ENCODE measurements at places on chromosomes 16 and 17. TPM values are rescaled to one million over a fixed set of nuclear protein-coding genes. Genes with fewer than 3 reads are reported as not detected.

DNA sequence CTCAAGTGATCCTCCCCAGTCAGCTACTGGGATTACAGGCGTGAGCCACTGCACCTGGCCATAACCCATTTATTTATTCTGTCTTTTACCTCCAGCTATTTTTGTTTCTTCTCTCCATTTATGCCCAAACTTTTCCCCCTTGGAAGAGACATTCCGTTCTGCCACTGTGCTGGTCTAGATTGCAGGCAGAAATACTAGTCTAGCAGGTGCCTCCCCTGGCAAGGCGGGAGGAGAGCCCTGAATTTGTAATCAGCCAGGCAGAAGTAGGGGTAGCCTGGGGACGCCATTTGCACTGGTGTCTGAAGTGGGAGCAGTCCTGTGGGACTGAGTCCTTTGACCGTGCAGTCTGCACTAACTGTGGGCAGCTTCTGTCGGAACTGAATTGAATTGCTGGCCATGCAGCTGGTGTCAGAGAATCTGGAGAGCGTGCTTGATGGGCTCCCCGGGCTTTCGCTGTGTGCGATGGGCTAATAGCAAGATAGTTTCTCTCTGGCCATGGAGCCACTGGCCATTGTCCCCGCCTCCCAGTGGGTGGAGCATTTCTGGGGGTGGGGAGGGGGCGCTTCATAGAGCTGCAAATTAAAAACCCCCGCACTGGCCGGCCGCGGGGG is 31.5 kb upstream of the LITAF start:
- DNase-seq = peak; percentile 52

DNA sequence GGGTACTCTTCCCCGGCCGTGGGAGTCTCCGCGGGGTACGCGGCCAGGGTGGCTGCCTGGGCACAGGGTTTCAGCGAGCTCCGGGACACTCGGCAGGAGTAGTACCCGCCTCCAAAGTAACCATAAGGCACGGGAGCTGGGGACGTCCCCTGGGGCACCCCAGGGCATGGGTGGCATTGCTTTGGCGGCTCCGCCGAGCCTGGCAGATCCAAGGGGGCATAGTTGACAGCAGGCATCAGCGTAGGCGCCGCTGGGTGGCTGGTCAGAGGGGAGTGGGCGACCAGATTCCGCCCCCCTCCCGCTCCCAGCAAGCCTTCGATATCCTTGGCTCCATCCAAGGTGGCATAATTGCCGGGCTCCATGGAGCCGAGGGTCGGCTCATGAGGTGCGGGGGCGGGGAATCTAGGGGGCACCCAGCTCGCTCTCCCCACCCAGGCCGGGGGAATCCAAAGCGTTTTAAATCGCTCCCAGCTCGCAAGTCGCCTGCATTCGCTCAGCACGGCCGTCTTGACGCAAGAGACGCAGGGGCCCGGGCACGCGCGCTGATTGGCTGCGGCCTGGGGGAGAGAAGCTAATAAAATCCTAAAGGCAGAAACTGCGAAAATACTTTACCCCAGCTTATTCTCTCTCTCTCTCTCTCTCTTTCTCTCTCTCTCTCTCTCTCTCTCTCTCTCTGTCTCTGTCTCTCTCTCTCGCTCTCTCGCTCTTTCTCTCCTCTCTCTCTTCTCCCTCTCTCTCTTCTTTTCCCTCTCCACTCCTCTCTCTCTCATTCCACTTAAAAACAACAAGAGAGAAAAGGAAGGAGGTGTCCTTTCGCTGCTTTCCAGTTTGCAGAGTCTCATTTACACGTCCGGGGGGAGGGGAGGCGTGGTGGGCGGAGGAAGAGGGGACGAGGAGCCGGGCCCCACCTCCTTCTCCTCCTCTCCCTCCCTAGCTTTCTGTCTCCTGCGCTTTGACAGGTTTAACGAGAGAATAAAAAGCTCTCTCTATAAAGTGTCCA is at the start of gene HOXB13:
TSS of gene HOXB13 (minus strand) at position 519 of the 1,000 bp plus-strand sequence. CDS start at position 362, 157 bp downstream.
- peak; percentile 74 for DNase-seq

ASPSCR1 gene
- total RNA-seq = 51.7 TPM

- DNase-seq = no peak
Observed at GRCh38 chr17:43782913-43783680, 2.9 kb downstream of the CFAP97D1 start.

- no peak for DNase-seq
Observed at GRCh38 chr17:29883497-29883896, 46.5 kb downstream of the SSH2 start.

- no peak for DNase-seq
Observed at GRCh38 chr17:4147751-4148310, 4.8 kb downstream of the CYB5D2 start.

ELMO3 gene
- 2.1 TPM for total RNA-seq
